ENCODE measurements at places on chromosomes 7 and 10. TPM values are rescaled to one million over a fixed set of nuclear protein-coding genes. Genes with fewer than 3 reads are reported as not detected.

DNA sequence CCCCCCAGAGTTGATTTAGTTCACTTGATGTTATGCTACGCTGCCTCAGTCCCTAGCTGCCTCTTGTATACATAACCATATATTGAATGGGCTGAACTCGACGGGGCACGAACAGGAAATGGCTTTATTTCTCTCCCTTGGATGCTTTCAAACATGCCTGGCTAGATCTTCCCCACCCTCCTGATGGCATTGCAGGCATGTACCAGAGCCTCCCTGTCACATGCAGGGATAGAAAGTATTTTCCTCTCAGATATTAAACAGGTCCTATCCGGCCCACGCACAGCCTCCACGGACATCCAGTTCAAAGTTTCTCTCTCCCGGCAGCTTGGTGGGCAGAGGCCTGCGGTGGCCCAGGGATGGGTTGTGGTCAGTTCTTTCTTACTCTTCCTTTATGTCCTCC lies 422.1 kb downstream of the RPS24 start:
- DNase-seq, result no peak

- DNase-seq, result no peak
Measured at GRCh38 chr7:117764031-117764430, 109.2 kb downstream of the CTTNBP2 start.

DNA sequence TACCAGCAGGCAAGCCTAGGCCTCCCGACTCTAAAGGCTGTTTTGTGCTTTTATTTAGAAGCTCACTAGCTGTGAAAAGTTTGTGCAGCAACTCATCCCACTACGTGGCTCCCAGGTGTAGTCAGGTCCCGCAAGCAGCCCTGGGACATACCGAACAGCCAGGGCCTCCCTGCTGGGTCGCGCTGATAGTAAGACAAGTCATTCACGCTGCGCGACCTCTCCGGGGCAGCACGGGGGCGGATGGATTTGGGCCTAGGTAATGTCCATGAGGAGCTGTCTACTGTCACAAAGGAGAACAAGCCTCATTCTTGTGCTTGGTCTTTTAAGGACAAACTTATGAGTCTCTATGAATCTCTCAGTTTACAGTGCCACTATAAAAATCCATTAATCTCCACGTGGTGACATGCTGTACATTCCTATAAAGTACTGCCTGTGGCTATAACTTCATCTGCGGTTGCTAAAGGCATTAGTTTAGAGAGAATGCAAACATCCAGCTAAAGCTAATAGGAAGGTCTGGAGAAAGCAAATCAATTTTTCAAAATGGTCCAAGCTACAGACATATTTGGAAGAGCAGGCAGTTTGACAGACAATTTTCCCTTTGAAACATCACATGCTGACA lies 546.8 kb downstream of the PHTF2 start:
- DNase-seq, result no peak

GRCh38 chr10:59006511-59007306 lies 169.7 kb upstream of the PHYHIPL start:
- no peak for DNase-seq

GRCh38 chr10:51311228-51311627 lies 236.9 kb downstream of the PRKG1 start:
- no peak for DNase-seq

DNA sequence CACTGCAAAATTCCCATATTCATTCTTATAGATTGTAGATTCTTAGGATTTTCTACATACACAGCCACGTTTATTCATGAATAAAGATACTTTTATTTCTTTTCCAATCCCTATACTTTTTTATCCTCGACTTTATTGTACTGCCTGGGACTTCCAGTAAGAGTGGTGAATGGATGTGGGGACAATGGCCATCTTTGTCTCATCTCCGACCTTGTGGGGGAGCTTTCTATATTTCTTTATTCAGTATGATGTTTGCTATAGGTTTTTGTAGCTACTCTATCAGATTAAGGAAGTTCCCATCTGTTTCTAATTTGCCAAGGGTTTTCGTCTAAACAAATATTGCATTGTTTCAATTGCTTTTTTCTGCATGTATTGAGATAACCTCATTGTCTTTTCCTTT lies 184.3 kb downstream of the FOXP2 start:
- no peak for DNase-seq

GRCh38 chr7:147400221-147400689 lies 1190.3 kb upstream of the C7orf33 start:
- DNase-seq, result no peak

GRCh38 chr10:117449636-117450035 lies 74.4 kb upstream of the PDZD8 start:
- DNase-seq, result peak; percentile 38

DNA sequence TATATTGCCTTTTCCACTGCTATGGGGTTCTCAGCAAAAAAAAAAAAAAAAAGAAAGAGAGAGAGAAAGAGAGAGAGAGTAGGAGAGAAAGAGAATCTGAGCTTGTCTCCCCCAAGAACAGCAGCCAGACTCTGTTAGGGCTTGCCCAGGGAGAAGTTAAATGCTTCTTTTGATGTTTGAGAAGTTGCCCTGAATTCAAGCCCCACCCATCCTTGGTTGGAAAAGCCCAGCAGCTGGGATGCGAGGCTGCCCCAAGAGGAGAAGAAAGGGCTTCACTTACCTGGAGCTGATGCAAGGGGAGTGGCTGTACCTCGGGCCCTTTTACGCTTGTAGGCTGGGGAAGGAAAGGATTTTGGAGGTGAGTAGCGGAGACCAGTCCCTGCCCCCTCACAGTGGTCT lies 20.9 kb upstream of the MGMT start:
- DNase-seq, result peak; percentile 45

- no peak for DNase-seq
Measured at GRCh38 chr10:83248106-83248631, 891.1 kb upstream of the GHITM start.

- no peak for DNase-seq
Measured at GRCh38 chr7:102450242-102450641, 14.4 kb downstream of the ALKBH4 start.

- DNase-seq, result no peak
Measured at GRCh38 chr7:55157764-55158105, 138.9 kb downstream of the EGFR start.

GRCh38 chr7:157418204-157419034 lies 81.6 kb downstream of the DNAJB6 start:
- no peak for DNase-seq

DNA sequence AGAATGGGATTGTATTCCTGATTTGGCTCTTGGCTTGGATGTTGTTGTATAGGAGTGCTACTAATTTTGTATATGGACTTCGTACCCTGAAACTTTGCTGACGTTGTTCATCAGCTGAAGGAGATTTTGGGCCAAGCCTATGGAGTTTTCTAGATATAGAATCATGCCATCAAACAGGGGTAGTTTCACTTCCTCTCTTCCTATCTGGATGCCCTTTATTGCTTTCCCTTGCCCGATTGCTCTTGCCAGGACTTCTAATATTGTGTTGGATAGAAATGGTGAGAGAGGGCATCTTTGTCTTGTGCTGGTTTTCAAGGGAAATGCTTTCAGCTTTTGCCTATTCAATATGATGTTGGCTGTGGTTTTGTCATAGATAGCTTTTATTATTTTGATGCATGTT lies 92.3 kb downstream of the CCDC7 start:
- DNase-seq, result no peak

GRCh38 chr10:110774069-110775019 lies 97.4 kb upstream of the PDCD4 start:
- no peak for DNase-seq

- no peak for DNase-seq
Measured at GRCh38 chr7:70782796-70783195, 349.1 kb upstream of the GALNT17 start.

- no peak for DNase-seq
Measured at GRCh38 chr10:21919906-21920305, 83.6 kb downstream of the DNAJC1 start.

DNA sequence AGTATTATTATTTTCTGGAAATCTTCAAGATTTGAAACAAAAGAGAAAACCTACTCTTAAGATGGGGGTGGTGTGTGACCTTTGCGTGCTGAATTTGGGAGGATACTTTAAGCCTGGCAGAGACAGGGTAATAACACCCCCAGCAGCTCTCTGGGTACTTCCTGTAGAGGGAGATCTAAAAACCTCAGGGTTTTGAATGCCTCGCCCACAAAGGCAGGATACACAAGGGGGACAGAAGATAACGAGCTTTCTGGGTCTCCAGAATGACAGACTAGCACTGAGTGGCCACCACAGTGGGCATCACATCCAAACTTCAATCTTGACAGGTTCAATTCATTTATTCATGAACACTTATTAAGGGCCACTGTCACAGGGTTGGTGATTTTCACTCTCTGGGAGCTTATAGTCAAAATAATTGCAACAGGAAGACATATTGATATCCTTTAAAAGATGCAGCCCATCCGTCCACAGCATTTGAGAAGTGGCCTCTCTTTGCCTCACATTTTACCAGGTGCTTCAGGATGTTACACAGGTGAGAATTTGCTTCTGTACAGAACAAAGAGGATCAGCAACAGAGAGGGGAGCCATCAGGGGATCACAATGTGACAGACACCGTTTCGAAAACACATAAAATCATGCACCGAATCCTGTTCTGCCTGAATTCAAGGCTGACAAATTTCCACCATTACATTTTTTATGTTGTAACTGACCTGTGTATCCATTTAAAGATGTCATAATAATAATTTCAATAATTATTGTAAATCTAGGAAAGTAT lies 14.3 kb downstream of the CPA1 start:
- no peak for DNase-seq

- DNase-seq, result no peak
Measured at GRCh38 chr10:633279-634245, 55.9 kb downstream of the DIP2C start.

GRCh38 chr7:42212541-42213090 lies 24.4 kb downstream of the GLI3 start:
- no peak for DNase-seq

DNA sequence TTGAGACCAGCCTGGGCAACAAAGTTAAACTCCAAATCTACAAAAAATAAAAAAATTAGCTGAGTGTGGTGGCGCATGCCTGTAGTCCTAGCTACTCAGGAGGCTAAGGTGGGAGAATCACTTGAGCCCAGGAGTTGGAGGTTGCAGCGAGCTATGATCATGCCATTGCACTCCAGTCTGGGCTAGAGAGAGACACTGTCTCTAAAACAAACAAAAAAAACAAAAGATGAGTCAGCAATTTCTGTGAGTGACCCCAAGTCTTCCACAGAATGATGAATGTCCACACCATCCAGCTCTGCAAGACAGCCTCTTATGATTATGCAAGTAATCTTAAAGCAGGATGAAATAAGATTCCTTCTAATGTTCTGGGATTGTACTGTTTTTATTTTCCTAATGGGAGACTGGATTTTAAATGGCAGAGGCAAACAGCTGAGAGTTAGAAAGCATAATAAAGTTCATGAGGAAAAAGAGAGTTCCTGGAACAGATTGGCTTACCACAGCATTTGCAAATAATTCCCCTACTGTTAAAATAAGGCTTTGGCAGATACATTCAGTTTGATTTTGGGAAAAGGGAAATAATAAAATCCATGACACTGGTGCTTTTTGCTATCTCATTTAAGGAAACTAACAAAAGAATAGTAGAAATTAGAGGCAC lies 18.9 kb upstream of the PRKAR2B start:
- DNase-seq, result no peak

- no peak for DNase-seq
Measured at GRCh38 chr10:29345910-29346209, 57.0 kb downstream of the LYZL1 start.

GRCh38 chr7:65441010-65441409 lies 67.4 kb downstream of the ZNF92 start:
- no peak for DNase-seq

DNA sequence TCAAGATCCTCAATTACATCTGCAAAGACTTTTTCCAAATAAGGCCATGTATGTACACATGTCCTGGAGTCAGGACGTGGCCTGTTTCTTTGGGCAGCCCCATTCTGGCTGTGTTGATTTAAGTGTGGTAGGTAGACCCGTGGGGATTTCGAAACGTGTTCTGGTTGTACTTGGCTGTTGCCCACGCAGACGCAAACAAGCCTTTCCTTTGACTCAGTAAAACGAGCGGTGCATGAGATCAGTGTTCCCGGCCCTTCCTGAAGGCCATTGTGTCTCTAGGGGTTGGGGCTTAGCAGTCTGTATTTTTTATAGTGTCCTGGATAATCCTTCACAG lies 64.8 kb upstream of the DNAJB6 start:
- DNase-seq, result no peak

DNA sequence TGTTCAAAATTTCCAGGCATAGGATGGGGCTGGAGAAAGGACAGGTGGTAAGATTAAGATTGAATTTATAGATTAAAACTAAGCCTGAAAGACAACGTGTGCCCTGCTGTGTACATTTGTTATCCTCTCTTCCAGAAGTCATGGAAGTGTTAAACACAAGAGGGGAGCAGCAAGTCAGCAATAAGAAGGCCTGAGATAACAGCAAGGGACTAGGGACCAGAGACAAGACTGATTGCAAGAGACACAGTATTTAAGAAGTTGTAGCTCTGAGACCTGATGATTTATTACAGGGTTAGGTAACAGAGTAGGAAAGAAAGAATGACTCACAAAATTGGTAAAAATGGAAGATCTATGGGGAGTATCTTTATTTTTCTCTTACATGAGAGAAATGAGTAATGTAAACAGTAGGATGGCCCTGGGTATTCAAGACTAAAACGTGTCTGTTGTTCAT lies 55.7 kb upstream of the COL1A2 start:
- no peak for DNase-seq

DNA sequence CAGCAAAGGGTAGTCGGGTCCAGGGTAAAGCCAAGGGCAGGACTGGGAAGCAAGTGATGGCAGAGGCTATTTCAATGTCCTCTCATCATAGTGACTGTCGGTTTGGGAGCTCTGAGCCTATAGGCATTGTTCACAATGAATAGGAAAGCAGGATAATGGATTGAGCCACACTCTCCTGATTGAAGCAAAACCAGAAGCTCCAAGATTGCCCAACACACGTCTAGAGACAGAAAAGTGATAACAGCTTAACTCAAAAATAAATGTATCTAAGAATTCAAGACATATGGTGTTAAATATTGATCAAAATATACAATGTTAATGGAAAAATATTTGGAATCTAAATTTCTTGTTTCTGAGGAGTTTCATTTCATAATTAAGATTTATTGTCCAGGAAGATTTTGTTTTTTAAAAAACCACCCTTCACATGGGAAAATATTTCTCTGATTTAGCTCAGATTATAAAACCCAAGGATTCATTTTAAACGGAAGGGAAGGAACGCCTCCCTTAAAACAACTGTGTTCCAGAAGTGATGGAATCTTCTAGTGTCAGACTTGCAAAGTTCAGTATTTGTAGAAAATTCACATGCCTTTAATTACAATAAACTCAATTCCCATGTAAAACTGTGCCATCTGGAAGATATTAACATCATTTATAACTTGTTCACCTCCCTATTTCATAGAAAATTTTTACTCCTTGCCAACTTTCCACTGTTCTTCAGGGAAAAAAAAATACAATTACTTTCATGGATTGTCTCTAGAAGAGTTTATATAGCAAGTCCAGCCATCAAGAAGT lies 54.5 kb downstream of the NRP1 start:
- no peak for DNase-seq

TSPAN12 gene
- total RNA-seq, result 17.3 TPM

CYP2W1 gene
- total RNA-seq, result not detected

PRKCQ gene
- total RNA-seq, result 8.4 TPM

CCL24 gene
- total RNA-seq, result not detected

GSTO1 gene
- 87.9 TPM for total RNA-seq

NFE2L3 gene
- 68.6 TPM for total RNA-seq

RAMP3 gene
- total RNA-seq, result 0.85 TPM

MYH16 gene
- total RNA-seq, result not detected

SLC26A3 gene
- 0.44 TPM for total RNA-seq

TMEM229A gene
- total RNA-seq, result 0.27 TPM
